ENCODE measurements at places on chromosomes 6 and 20.

DNA sequence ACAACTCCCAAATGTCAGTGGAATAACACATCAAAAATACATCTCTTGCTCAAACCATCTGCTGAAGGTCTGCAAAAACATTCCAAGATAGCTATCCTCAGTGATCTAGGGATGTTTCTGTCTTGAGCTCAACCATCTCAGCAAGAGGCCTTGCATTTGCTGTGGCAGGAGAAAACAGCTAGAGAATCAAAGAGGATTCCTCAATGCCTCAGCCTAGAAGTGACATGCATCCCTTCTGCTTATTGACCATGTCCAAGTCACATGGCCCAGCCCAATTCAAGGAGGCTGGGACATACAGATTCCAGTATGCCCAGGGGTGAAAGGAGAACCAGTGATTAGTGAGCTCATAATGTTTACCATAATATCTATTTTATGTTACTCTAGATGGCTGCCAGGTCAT lies 269.5 kb downstream of the PLCB1 start:
- no peak for DNase-seq

DNA sequence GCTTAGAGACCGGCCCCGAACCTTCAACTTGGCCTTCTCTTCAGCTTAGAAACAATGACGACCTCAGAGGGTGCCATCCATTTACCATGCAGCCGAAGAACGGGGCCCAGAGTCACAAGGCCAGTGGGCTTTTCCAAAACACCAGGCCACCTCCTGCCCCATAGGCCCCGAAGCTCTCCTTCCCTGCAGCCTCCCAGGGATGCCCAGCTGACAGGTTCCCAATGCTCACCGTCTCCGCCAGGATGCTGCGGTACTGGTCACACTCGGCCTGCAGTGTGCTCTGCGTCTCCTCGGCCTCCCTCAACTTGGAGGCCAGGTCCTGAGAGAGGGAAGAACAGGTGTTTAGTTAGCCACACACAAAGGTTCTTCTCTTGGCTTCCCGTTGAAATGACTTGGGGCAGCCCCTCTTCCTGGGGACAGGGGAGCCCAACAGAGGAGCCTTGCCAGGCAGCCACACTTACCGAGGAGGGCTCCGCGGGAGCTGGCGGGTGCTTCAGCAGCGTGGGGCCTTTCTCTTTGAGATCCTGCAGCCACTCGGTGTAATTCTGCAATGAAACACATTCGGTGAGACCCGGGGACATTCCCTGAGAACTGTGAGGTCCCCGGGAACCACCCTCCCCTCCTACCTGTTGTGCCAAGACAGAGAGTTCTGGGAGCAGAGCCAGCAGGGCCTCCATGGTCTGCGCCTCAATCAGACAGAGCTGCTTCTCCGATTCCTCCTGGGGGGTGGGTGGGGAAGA lies 51.5 kb downstream of the DSTN start:
- DNase-seq, result no peak

DNA sequence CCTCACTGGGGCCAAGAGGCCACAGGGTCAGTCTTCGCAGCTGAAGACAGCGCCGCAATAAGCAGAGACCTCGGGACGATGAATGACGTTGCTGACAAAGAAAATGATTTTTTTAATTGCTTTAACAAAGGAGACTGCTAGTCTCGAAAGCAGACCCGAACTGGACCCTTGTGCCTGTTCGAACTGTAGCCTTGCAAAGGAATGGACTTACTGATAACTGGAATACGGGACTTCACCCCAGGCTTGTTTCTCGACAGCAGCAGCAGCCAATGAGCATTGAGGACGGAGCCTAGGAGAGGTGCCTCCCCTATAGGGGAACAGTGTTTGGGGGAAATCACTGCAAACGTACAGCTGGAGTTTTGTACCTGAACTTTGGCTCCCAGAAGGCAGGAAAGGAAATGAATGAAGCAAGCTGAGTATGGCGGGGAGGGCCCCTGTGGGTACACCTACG lies 1.3 kb upstream of the TAF4 start:
- DNase-seq, result no peak

GRCh38 chr6:39197521-39197920 lies 31.8 kb downstream of the KCNK5 start:
- no peak for DNase-seq

DNA sequence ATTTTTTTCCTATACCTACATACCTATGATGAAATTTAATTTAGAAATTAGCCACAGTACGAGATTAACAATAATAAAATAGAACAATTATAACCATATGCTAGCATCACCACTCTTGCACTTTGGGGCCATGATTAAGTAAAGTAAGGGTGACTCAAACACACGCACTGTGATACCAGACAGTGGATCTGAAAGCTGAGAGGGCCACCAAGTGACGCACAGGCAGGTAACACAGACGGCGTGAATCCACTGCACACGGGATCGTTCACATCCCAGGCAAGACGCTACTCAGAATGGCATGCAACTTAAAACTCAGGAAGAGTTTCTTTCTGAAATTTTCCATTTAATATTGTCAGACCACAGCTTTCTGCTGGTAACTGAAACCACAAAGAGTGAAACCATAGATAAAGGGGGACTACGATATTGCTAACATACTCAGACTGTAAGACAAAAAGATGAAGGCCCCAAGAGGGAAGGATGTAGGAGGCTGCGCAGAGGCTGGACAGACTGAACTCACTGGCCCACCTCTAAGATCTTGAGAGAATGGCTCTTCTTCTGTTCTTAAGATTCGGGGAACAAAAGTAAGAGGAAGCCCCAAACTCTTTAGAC lies 17.9 kb downstream of the RRBP1 start:
- DNase-seq, result no peak

- DNase-seq, result no peak
Observed at GRCh38 chr20:63946986-63947637, 9.1 kb downstream of the UCKL1 start.

GRCh38 chr6:21609881-21610329 lies 16.4 kb downstream of the SOX4 start:
- no peak for DNase-seq

DNA sequence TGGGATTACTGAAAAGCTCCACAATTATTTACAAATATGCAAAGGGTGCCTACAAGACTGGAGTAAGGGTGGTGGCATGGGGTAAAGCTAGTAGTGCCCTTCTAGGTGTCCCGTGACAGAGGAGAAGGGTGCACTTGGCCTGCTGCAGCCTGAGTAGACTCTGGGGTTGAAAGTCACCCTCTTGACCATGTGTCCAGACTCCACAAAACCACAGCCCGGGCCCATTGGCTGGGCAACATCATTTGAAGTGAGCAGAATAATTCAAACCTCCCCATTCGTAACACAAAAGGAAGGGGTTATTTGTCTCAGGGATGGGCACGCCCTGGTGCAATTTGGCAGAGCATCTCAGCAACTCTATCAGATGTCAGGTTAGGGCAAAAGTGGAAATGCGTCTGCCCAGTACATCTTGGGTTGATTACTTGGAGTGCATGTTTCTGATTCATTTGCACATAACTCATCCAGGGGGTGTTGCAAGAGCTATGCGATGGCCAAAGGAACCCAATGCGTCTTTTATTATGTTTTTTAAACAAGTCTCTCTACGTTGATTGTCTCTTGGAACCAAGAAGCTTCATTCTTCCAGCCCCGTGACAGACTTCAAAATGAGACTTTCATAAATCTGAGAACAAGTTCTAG lies 56.7 kb downstream of the ISM1 start:
- no peak for DNase-seq

GRCh38 chr20:16551607-16552006 lies 21.6 kb downstream of the KIF16B start:
- no peak for DNase-seq

- no peak for DNase-seq
Observed at GRCh38 chr20:20331156-20331555, 36.7 kb upstream of the INSM1 start.

DNA sequence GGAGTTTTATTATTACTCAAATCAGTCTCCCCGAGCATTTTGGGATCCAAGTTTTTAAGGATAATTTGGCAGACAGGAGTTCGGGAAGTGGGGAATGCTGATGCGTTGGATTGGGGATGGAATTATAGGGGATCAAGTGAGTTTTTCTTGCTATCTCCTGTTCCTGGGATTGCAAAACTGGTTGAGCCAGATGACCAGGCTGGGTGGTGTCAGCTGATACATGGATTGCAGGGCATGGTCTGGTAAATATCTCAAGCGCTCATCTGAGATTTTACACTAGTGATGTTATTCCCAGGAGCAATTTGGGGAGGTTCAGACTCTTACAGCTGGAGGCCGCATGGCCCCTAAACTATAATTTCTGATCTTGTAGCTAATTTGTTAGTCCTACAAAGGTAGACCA lies 54.7 kb downstream of the ENPP1 start:
- no peak for DNase-seq

All from stimulated activated CD4-positive, alpha-beta T cell treated with anti-CD3 and anti-CD28 coated beads, Interleukin-2, amount 100 ng/mL, for 4 hours (primary cell).